Naive thymus-derived CD8-positive, alpha-beta T cell (primary cell): ENCODE measurements at places on chromosomes 16 and 17. TPM values are rescaled to one million over a fixed set of nuclear protein-coding genes. Genes with fewer than 3 reads are reported as not detected.

Gene IL17C
- total RNA-seq, result 0.49 TPM

Gene LGALS9
- total RNA-seq, result 8.5 TPM

Gene KRTAP4-5
- total RNA-seq, result not detected

GRCh38 chr17:16407911-16408588 lies 7.3 kb upstream of the TRPV2 start:
- no peak for DNase-seq

GRCh38 chr16:82580298-82580890 lies 46.4 kb upstream of the CDH13 start:
- no peak for DNase-seq

- DNase-seq, result no peak
Observed at GRCh38 chr16:23248261-23249194, 53.6 kb upstream of the SCNN1B start.

GRCh38 chr16:68450741-68451255 lies 2.5 kb upstream of the SMPD3 start:
- DNase-seq, result no peak

- DNase-seq, result no peak
Observed at GRCh38 chr16:75644240-75645012, 3.0 kb downstream of the KARS1 start.

- no peak for DNase-seq
Observed at GRCh38 chr16:3358871-3359270, 3.2 kb downstream of the OR2C1 start.
